SK-N-MC (cell line): ENCODE measurements at places on chromosomes 12 and 14.
A peak's percentile ranks its signal among the peaks of the same experiment; 100 is the strongest.

GRCh38 chr14:77024171-77024691 is 4.3 kb downstream of the IRF2BPL start:
- DNase-seq = peak; percentile 65

DNA sequence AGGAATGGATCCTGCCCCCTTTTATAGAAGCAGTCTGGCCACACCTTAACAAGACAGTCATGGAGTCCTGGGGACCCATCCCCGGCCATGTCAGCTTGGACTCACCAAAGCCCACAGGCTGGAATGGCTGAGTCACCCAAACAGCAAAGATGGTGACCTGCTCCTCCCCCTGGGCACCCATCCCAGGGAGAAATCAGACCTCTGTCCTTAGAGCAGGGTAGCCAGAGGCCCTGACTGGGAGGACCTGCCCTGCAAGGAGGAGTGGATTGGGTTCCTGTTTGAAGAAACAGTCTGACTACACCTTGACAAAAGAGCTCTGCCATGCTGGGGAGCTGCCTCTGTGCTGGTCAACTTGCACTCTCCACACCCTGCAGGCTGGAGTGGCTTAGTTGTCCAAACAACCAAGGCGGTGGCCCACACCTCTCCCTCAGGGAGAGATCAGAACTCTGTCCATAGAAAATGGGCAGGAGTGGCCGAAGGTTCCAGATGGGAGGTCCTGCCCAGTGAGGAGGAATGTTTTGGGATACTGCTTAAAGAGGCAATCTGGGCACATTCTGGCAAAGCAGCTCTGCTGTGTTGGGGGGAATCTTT is 16.6 kb downstream of the MGP start:
- no peak for DNase-seq

- no peak for DNase-seq
These were observed 4.1 kb upstream of the ADAMTS20 start for GRCh38 chr12:43556057-43556456.

- DNase-seq = no peak
These were observed 456.2 kb downstream of the FOXG1 start for GRCh38 chr14:29222671-29223268.

- no peak for DNase-seq
These were observed 66.8 kb upstream of the RIN3 start for GRCh38 chr14:92446771-92447170.

- no peak for DNase-seq
These were observed 2.3 kb upstream of the AGAP2 start for GRCh38 chr12:57740656-57741412.

DNA sequence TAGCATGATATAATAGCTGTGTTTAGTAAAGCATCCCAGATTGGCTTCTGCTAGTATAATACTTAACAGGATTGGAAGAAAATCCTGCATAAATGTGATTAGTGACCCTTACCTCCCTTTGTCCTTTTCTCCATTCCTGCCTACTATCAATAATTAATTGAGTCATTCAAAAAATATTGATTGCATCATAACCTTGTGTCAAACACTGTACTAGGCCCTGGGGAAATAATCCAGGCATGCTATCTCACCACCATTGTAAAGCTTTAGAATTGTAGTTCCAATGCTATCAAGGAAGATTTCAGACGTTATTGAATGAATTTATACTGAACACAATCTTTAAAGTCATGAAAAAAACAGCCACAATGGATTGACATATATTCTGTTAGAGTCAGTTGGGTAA is 378.6 kb upstream of the DDHD1 start:
- no peak for DNase-seq

DNA sequence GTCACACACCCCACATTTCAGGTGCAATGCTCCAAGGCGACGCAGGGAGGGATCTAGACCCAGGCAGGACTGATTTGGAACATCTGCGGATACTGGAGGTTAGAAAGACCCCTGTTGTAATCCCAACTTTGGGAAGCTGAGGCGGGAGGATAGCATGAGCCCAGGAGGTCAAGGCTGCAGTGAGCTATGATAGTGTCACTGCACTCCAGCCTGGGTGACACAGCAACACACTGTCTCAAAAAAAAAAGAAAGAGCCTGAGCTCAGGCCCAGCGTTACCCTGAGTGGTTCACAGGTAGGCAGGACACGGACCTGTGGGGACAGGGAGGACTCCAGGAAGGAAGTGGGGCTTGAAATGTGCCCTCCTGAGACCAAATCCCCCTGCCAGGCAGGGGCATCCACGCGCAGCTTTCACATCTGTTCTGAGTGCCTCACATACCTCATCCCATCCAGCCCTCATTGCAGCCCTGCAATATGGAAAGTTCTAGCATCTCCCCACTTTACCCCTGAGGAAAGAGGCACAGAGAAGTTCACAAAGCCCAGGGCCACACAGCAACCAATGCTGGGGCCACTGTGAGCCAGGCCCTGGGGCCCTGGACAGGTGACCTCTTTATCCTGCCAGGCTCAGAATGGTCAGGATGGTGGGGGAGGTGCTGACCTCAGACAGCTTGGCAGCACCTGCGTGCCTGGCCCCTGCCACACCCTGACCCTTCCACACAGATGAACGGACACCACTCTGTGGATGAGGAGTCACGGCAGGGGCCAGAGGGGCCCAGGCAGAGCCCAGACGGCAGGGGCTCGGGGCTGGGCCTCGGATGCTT is 34.1 kb downstream of the CCDC85C start:
- DNase-seq = no peak

DNA sequence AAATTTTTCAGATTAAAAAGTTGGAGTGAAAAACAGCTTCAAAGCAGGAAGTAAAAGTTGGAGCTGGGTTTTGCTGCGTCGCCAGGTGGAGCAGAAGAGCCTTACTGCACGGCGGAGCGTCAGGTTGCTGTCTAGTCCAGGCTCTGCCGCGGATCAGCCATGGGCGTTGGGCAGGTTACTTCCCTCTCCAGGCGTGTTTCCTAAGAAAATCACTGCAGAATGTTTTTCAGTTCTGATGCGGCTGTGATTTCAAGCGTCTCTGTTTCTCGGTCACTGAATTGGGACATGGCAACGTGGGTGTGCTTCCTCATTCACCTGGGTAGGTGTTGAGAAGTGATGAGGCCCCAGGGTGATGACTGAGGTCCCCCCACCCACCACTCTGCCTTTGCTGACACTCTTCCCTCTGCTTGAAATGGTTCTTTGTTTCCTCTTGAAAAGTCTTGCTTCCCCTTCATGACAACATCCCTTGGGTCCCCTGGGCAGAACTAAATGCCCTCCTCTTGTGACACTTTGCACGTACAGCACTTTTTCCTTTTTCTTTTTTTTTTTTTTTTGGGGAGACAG is 7.6 kb downstream of the EVL start:
- DNase-seq = no peak

GRCh38 chr12:109873653-109874052 is 6.7 kb downstream of the GLTP start:
- DNase-seq = no peak

DNA sequence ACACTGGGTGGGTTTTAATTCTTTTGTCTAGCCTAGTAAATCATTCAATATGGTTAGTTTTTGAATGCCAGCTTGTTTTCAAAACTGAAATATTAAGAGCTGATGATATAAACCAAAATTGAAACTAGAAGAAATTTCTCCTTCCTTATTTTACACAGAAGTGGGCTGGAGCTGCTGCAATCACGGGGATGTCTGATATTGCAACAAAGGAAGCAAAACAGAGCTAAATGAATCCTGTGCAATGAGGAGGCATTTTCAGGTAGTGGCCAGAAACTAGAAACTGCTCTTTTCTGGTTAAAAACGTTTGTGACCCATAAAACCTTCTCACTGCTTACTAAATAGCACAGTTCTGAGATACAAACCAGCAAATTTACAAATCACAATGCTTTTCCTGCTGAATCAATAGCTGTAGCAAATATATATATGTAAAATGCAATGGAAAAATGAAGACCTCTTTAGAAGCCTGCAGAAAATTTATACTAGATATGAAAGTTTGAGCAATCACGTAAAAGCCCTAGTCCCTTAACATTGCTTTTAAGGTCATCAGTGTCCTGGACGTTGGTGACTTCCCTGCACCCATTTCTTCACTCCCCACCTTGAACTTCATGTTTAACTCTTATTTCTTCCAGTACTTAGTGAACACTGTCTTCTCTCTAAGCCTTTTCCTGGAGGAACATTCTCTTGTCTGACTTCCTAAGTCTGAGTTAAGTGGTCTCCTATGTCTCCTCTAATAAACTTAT is 15.9 kb upstream of the LRRK2 start:
- no peak for DNase-seq

DNA sequence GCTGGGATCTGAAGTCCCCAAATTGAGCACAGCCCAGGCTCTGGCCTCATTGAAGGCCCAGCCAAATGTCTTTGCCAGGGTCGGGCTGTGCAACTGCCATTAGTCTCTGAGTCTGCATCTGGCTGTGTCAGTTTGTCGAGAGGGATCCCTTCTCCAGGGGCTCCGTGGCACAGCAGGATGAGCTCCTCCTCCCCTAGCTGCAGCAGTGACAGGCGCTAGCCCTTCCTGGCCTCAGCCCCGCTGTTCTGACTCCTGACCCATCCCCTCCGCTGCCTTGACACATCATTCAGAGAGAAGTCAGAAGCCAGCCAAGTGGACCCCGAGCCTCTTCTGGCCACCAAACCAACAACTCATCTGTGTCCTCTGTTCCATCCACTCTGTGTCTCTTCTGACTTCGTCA is 188.3 kb downstream of the CALM1 start:
- DNase-seq = no peak

DNA sequence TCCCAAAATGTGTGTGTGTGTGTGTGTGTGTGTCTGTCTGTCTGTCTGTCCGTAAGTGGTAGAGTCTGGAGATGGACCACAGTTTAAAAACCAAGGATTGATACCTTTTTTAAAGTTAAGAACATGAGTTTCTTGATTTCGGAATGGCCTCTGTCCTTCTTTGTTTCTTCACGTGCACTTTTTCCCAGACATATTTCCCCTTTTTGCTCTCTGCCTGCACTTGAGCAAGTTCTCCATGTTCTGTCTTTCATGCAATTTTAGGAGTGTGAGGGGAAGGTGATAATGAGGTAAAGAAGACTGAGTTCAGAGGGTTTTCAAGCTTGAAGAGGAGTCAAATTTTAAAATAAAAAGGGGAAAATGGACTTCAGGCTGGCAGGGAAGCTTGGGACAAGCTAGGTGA is 12.7 kb downstream of the OLR1 start:
- DNase-seq = no peak

- DNase-seq = no peak
These were observed 10.2 kb upstream of the RNASE10 start for GRCh38 chr14:20494935-20495766.

- DNase-seq = no peak
These were observed 30.5 kb upstream of the CCND2 start for GRCh38 chr12:4243091-4243490.

DNA sequence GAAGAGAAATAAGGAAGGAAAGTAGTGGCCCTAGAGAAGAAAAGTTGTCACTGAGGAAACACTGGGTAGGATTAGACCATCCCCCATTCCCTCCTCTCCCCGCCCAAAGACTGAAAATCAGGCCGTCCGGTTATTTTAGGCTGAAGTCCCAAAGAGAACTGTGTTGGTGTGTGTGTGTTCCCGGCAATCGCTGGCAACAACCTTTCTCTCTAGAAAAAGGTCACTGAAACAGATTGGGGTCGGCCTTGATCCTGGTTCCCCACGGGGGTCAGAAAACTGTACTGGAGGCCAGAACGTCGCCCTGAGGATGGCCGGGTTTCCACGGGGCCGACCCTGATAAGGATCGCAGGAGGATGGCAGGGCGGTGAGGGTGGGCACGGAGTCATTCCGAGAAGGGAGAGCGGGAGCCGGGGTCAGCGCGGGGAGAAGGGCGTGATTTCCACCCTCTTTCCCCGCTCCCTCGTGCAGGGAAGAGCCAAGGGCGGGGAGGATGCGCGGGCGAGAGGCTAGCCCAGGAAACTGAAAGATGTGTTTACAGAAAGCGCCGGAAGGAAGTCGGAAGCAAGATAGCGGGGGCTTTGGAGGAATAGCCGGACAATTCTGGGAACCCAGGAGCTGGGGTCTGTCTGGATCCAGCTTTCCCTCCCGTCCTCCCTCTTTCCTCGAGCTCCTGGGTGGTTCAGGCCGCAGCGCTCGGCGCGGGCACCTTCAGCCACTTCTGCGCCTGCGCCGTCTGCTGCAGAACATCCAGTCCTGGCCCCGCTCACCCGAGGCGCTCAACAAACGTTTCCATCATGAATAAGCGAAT is 25.3 kb upstream of the SPTLC2 start:
- DNase-seq = no peak

DNA sequence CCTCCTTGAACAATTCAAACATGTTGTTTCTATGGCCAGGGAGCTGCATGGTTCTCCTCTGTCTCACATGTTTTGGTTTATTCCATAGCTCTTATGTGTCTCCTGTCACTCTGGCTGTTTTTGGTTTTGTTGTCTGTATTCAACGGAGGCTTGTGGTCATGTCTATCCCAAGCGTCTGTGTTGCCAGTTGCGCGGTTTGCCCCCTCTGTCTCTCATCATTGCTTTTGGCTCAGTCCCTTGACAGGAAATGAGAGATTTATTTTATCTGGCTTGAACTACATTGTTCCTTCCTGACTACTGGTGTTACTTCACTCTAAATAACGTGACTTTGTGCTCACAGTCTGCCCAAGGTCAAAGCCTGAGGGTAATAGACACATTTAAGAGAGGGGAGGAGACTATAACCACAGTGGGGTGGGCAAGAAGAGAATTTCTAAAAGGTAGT is 96.4 kb upstream of the SOX5 start:
- DNase-seq = peak; percentile 39

GRCh38 chr12:62806893-62807292 is 128.1 kb downstream of the PPM1H start:
- DNase-seq = no peak

GRCh38 chr14:22847661-22848341 is 11.4 kb downstream of the MMP14 start:
- no peak for DNase-seq

DNA sequence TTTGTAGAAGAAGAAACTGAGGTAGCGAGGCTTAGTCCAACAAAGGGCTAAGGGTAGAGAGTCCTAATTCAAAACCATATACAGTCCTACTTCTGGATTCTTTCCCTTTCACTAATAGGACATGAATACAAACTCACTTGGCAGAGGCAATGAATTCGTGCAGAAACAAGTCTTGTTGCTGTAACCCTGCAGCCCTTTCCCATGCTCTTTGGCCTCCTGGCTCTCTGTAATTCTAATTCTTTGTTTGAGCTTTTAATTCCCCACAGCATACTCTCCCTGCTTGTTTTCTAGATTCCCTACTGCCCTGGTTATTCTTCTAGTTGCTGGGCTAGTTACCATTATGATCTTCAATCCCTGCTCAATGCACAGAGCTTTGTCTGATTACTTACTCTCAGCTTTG is 381.4 kb downstream of the ETNK1 start:
- DNase-seq = no peak

DNA sequence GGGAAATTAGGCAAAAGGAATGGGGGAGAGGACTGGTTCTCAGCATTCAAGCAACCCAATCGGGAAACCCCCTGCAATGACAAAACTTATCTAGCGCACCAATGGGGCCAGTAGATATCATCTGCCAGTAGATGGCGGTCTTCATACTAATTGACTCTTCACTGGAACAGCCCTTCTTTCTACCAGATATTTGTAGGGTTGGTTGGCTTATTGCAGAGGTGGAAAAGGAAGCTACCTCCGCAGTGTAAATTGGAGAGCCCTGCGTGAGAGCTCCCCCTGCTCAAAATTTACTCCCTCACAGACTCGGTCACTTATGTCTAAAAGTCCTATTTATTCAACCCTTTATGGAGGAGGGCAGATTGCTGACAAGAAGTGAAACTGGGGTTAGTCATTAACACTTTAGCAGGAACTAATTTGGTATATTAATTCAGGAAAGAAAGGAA is 166.1 kb upstream of the CCND2 start:
- DNase-seq = no peak
